Stimulated activated CD4-positive, alpha-beta T cell treated with anti-CD3 and anti-CD28 coated beads, Interleukin-4, amount 100 ng/mL, for 48 hours (primary cell): ENCODE measurements at places on chromosomes 11 and 22.
A peak's percentile ranks its signal among the peaks of the same experiment; 100 is the strongest.

GRCh38 chr11:73401924-73402833 lies 26.0 kb downstream of the RELT start:
- no peak for DNase-seq

GRCh38 chr11:125074511-125075241 lies 11.6 kb downstream of the SLC37A2 start:
- no peak for DNase-seq

GRCh38 chr22:46826438-46827135 lies 64.1 kb downstream of the TBC1D22A start:
- DNase-seq: no peak

DNA sequence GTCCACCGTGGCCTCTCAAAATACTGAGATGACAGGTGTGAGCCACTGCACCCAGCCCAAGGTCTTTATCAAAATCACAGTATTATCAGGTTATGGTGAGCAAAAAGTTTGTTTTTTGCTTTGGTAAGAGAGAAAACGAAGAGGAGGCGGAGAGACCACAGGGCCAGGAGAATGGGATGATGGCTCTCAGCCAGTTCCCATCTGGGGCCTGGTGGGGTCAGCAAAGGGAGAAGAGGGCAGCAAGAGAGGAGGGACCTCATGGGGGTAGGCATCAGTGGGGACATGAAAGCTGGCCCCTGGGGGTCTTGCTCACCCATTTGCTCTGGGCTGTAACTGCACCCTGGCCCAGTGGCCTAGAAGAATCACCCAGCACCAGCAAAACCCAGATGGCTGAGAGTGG lies 190.2 kb downstream of the SHANK2 start:
- no peak for DNase-seq

GRCh38 chr11:65468874-65469333 lies 29.9 kb upstream of the MALAT1 start:
- DNase-seq: peak; percentile 44

DNA sequence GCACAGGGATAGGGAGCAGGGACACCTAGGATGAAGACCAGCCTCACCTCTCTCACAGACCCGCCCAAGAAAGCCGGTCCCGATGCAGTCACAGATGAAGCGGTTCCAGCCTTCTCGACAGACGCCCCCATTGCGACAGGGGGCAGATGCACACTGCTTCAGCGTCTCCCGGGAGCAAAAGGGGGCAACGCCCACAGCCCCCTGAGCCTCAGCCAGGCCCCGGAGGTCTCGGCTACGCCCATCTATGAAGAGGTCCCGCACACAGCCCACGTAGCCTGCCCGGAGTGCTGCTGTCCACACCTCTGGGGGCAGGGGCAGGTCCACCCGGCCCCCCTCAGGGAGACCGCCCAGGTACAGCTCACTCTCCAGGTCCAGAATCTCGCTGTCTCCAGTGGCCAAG lies 62.3 kb downstream of the NRXN2 start:
- DNase-seq: no peak

DNA sequence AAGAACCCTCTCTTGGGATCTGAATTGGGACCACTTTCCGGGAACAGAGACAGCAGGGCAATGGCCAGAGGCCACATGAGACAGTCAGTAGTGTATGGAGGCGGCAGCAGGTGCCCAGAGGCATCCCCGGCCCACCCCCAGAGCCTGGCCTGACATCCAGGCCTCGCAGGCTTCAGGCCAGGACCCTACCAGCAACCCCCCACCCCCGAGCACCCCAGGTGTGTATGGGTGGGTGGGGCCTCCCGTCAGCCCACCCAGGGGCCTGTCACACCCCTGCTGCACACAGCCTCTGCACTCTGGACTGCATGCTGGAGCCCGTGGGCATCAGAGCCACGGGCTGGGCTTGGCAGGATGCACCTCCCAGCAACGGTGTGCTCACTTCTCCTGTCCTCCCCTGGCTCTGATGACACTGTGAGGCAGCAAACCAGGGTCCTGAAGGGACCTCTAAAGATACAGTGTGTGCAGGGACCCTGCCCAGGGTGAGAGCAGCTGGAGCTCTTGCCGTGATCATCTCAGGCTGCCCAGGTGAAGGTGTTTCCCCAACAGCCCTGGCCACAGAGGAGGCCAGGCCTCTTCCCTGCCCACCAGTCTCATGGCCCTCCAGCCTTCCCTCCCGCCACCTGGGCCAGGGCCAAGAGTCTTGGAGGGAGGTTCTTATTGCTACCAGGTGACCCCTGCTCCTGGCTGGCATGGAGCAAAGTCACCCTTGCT lies 88.8 kb upstream of the SEPTIN5 start:
- DNase-seq: no peak

GRCh38 chr22:43160497-43161126 lies 9.3 kb downstream of the TSPO start:
- no peak for DNase-seq

- DNase-seq: no peak
Measured at GRCh38 chr22:23187211-23187610, 6.9 kb downstream of the BCR start.

DNA sequence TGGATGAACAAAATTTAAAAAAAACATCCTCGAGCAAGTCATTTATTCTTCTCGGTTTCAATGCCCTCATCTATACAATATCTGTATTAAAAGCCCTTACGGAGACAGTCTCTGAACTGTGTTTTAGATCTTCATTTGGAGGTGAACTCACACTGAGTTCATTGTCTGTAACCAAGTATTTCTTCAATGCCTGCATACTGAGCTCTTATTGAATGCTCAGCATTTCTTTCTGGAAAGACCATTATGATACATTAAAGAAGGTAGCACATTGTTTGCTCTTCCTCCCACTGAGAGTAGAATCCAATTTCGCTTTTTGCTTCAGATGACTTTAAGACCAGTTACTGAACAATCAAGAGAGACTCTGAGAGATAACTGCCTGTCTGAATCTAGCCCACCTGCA lies 1.7 kb upstream of the ANO3 start:
- DNase-seq: no peak

DNA sequence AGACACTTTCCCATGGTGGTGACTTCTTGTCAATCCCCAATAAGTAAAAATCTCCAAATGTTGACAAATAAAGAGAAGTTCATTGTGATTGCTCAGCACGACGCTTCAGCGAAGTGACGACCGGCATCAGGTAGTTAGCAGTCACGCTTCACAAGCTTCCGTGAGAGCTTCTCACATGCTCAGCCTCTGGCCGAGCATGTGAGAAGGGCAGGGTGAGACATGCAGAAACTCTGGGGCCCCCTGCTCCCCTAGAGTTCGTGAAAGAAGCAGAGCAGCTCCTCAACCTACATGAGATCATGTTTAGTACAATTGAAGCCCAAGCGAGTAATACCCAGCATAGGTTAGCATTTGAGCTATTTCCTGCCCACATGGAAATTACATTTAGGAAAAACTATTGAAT lies 4.4 kb upstream of the C11orf16 start:
- no peak for DNase-seq
